NCI-H1694 (cell line): ENCODE measurements at places on chromosomes 6 and 20.

GRCh38 chr6:114569669-114570068, 226.8 kb upstream of the HS3ST5 start:
- DNase-seq, result no peak

DNA sequence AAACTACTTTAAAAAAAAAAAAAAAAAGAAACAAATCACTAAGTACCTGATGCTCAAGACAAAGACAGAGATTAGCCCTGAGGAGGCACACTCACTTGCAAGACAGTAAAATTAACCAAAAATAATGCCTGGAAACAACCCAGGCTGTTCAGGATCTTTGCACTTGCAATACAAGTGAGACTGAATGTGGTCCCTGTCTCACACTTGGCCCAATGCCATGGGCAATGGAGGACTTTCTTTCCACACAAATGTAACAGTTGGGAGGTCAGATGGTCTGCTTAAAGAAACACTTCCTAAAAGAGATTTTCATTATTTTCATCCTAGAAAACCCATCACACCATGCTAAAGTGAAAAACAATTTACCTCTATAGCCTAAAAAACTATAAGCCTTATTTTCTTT, 16.2 kb downstream of the STAU1 start:
- no peak for DNase-seq

GRCh38 chr6:37500294-37500608, 558 bp upstream of the CCDC167 start:
- DNase-seq, result no peak

DNA sequence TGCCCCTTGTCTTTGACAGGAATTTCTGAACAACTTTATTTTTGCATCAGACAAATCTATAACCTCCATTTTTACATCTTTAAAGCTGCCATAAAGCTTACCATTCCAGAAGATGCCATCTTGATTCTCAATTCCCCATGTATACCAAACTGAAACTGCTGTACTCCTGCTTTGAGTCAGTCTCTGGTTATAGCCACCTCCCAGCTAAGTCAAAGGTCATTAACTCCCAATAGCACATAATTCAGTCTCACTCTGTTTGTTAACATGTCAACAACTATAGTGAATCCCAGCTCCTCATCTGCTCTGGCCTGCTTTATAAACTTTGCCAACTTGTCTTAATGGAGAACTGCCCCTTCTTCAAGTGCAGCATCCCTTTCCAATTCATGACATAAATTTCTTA, 343.6 kb downstream of the FRK start:
- no peak for DNase-seq

DNA sequence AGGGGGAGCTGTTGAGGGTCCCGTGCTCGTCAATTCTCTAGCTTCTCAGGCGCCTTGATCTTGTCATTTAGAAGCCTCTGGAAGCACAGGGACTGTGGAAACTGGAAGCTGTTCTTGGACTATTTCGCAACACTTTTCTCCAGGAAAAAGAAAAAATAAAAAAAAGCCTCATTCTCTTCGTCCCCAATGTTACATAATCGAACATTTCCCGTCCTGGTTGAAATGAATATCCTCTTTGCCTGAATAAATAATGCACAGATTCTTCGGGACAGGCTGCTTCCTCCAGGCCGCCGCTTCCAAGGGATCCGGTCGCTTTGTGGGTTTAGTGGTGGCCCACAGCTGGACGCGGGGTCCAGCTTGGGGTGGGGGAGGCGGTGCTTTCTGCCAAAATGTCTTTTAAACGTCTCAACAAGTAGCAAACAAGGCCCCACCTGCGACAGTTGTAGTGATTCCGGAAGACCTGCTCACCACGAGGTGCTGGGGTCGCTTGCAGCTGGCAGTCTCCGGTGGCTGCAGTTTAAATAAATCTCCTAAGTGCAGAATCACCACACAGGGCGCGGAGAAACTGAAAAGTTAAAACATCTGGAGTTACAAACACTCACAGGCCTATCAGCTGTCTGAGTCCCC, 125.9 kb upstream of the ESR1 start:
- DNase-seq, result no peak
